Mucosa of descending colon (tissue), 3 donors: ENCODE measurements at places on chromosomes 12 and 14. TPM values are rescaled to one million over a fixed set of nuclear protein-coding genes. Genes with fewer than 3 reads are reported as not detected.

DNA sequence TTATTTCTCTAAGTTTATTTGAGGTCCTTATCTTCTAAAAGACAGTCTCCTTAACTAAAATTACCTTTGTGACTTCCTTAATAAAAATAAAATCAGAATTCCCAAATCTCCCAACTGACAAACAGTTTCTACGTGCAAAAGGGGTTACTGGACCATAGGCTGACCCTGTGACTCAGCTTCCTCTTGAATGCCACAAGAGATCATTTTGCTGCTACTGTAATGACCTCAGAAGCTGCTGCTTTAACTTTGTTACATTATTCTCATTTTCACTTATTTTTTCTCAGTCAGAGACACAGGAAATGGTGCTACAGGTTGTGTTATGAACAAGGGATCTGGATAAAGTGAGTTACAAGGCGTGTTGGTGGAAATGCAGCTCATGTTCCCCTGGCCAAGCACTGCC lies 132.2 kb upstream of the TMTC2 start:
- no peak for DNase-seq

DNA sequence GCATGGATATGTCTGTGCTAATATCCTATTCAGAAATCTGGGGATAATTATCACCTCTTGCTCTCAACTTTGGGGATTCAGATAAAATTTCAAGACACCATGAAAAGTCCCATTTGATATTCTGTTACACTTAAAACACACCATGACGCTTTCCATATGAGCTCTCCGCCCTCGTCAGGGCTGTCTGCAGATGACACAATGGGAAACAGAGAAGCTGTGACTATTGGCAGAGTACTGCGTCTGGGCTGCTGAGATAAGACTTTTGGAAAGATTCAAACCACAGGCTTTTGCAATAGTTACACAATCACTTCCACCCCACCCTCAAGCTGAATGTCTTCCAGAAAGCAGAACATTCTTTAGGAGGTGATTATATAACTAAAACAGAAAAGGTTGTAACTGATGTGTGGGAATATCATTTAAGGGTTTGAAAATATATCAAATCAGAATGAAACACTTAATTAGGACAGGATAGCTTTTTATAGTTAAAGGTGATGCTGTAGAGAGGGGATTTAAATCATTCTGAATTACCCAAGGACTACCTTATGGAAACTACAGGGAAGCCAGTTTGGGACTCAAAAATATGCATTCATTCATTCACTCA lies 75.3 kb upstream of the TMPO start:
- no peak for DNase-seq

- DNase-seq = no peak
Observed at GRCh38 chr14:60632257-60632656, 17.0 kb downstream of the SIX1 start.

Gene SPX
- total RNA-seq = not detected

Gene RHEBL1
- 0.23 TPM for total RNA-seq

Gene SLC38A1
- 157 TPM for total RNA-seq

DNA sequence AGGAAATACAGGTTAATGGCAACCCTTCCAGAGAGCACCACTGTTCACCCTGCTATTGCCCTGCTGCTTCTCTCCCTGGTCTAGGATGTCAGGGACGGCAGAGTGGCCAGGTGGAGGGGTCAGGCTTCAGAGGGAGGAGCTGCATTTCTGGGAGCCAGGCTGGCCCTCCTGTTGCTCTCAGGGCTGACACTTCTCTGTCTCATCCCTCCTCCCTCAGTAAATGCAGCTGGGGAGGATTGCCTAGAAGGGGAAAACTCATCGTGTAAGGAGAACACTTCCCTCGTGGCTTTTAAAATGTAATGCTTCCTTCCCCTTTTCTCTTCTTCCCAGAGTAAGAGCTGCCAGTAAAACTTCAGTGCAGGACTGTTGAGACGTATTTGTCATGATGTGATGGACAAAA lies 20.8 kb downstream of the SUSD6 start:
- DNase-seq = no peak

Gene RASSF9
- 1.1 TPM for total RNA-seq

DNA sequence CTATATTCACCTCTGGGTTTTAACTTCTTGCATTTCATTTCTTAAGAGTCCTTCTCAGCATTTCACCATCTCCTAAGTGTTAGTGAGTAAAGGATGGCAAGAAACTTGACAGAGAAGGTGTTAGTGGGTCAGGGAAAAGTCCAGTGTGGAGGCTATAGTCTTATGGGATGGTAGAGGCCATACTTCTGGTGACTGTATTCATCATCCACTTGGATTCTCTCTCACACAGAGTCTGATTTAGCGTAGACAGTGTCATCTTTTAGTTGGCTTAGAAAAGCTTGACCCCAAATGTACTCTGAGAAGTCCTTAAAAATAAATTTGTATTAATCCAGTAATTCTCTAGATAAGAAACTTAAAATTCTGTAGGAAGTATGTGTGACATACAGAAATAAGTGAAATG lies 232.4 kb upstream of the FBXO33 start:
- DNase-seq = no peak

GRCh38 chr14:32688941-32689340 lies 249.7 kb upstream of the NPAS3 start:
- no peak for DNase-seq
